ENCODE measurements at places on chromosomes 16 and 17.

GRCh38 chr17:42522263-42522790, 13.7 kb upstream of the NAGLU start:
- no peak for DNase-seq

DNA sequence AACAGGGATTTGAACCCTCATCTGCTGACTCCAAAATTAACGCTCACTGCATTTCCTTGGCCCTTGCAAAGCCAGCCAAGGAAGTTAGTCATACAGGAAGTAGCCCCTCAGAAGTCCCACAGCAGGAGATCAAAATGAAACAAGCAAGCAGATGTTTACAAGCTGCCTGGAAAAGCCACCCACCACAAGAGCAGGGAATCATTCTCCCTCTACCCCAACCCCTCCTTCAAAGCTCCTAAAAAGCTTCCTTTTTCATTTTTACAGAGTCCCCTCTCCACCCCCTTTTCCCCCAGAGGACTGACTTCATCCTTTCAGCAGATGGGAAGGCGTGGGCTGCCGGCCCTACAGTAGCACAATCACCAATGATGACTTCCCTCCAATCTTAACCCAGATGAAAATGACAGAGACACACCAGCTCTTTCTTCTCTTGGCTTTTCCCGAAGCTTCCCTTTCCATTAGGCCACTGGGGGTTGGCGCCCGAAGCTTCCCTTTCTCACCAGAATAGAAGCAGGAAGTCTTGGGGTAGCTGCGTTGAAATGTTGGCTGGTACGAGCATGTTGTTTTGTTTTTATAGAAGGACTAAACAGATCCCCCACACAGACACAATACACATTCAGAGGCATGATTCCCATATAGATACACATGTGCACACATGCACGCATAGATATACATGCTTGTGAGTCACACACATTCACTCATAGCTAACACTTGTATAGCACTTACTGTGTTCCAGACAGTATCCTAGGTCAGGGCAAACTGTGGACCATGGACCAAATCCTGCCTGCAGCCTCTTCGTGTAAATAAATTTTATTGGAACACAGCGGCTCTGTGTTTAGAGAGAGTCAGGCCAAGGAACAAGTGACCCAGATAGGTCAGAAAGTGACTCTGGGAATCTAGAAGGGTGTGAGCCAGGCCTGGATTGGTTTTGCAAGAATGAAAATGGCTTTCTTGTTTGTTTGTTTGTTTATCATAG, 17.4 kb downstream of the ITPRIPL2 start:
- DNase-seq, result no peak

DNA sequence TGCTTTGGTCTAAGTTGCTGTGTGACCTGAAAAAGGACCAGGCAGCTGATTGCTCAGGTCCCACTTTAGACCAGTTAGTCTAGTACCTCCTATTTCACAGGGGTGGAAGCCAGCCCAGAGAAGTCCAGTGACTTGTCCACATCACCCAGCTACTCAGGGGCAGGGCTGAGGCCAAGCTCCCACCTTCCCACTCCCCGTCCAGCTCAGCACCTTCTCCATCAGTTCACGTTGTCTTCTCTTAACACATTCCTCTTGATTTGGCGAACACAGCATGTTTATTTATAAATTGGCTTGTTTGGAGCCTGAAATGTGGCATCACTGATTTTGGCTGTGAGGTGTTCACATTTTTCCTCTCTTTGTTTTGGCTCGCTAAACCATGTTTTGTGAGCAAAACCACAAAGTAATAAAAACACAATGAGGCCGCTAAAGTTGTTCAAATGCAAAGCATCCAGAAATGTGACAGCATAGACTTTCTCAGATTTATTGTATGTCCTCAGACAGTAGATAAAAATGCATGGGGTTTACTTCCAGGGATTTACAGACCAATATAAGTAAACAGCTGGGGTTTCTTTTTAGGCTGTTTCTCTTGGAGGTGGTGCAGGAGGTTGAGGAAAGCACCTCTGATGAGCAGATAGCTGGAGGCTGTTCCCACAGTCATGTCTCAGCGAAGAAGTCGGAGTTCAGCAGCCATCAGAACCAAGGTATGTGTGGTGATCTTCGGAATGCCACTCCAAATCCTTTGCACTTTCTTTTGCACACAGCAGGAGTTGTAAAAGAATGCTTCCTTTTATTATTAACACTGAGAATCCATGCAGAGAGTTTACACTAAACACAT, 88.4 kb downstream of the PLXDC1 start:
- DNase-seq, result no peak

DNA sequence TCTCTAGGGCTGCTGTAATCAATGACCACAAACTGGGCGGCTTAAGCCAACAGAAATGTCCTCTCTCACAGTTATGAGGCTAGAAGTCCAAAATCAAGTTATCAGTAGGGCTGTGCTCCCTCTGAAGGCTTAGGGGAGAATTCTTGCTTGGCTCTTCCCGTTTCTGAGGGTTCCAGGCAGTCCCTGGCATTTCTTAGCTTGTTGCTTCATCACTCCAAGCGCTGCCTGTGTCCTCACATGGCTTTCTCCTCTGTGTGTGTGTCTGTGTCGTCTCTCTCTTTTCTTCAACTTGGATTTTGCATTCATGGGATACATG, 13.7 kb upstream of the CDC42EP4 start:
- no peak for DNase-seq

GRCh38 chr17:47678196-47678595, 15.8 kb upstream of the TBKBP1 start:
- no peak for DNase-seq

GRCh38 chr17:54968988-54969332, 395 bp downstream of the STXBP4 start:
- no peak for DNase-seq

DNA sequence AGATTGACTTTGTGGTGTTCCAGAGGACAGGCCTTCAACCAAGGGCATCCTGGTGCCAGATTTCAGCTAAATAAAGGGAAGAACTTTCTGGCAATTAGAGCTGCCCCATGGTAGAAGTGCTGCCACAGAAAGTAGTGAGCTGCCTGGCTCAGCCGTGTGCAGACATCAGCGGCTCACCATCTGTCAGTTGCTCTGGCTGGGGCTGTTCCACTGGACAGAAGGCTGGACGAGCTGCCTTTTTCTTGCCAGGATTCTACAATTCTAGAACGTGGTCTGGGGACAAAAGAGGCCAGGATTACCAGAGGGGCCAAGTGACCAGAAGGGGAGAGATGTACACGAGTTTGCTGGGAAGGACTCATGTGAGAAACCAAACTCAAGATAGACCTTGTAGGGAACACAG, 107.0 kb upstream of the RPL38 start:
- DNase-seq, result no peak

DNA sequence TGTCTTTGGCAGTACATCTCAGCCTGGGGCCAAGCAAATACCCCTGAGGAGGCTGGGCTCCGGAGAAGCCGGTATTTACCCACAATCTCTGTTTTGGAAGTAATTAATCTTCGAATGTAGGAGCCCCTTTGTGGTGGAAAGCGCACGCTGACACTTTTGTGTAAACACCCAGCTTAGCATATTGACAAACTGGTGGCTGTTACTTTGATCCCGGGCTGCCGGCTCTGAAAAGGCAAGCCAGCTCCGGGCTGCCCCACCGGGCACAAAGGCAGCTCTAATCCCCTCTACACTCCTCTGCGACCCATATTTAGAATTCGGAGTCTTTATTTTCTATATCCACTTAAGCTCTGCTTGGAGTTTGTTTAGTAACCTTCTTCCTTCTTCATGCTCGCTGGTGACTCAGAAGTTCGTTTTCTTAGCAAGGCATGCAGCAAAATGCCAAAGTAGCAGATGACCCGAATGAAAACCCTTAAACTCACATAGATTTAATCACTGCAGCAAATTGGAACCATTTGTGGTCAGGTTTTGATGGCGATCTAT, 144.0 kb upstream of the IRX3 start:
- no peak for DNase-seq

GRCh38 chr16:72836985-72837384, 210.9 kb downstream of the ZFHX3 start:
- no peak for DNase-seq

GRCh38 chr16:49492896-49493626, 119.5 kb downstream of the C16orf78 start:
- DNase-seq, result no peak

- DNase-seq, result no peak
Observed at GRCh38 chr17:73323409-73324159, 11.8 kb upstream of the CDC42EP4 start.

- DNase-seq, result no peak
Observed at GRCh38 chr17:74840989-74841666, 18.6 kb downstream of the GRIN2C start.

DNA sequence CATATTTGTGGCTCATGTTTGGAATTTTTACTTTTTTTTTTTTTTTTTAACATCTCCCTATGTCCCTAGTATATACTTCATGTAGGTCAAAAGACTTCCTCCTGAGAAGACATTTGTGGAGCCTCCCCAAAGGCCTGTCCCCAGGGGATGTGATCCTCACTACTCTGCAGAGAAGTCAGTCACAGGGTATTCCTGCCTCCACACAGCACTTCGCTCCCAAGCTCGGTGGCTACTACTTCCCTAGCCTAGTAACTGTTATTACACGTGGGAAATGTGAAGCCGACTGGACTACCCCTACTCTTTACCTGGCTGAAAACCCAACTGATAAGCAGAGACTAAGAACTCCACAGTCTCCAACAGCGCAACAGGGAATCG, 116.8 kb downstream of the HIC1 start:
- DNase-seq, result no peak

DNA sequence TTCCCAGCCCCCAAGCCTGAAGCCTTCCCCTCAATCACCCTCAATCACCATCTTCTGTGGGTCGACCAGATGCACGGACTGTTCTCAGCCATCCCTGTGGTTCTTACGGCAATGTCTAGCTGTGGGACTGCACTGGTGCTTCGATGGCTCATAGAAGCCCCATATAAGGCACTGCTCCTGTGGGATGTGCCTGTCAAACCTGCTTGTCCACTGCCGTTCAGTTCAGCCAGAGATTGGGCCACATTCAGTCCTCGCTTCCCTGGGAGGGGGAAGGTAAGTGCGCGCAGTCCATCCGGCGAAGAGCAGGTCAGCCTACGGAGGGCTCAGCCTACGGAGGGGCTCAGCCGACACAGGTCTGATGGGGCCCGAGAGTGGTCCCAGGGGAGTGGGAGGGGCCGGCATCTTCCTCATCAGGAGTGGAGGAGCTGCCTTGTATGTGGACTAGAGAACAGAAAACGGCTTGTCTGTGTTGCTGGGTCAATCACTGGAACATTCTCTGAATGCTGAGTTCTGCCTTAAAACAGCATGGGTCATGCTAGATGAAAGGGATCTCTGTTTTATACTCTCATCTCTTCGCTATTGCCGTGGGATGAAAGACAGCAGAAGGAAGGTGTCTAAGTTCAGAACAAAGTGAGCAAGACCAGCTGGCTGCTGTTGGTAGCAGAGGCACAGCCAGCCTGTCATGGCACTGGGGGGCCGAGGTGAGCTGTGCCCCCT, at the start of gene CARD14:
CARD14 (plus strand) TSS at position 247 of the 717 bp plus-strand sequence. CDS start 11,409 bp downstream, outside the sequence.
- DNase-seq, result no peak

GRCh38 chr16:85945424-85945751, 46.4 kb downstream of the IRF8 start:
- no peak for DNase-seq

DNA sequence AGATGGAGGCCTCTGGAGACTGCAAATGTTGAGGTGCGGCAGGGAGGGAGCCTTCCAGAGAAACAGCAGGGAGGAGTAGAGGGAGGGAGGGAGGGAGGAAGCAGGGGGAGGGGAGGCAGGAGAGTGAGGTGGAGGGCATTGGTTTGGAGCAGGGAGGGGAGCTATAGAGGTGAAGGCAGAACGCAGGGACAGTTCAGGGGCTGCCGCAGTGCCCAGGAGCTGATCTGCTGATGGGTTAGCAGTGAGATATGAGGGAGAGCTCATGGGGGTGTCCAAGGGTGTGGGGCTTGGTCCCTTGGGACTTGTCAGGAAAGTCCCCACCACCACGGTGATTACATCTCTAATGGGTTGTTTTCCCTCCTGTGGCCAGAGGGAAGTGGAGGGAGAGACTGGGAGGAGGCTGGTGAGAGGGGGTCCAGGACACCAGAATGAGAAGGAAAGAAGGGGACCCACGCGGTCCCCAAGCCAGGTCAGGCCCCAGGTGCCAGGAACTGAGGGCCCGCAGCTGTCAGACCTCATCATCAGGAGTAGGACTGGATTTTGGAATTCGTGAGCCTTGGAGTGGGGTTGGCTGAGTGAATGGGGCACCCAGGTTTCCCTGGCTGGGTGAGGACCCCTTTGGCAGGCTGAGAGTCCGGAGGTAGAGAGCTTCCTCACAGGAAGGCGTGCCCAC, 11.2 kb downstream of the CA4 start:
- no peak for DNase-seq

DNA sequence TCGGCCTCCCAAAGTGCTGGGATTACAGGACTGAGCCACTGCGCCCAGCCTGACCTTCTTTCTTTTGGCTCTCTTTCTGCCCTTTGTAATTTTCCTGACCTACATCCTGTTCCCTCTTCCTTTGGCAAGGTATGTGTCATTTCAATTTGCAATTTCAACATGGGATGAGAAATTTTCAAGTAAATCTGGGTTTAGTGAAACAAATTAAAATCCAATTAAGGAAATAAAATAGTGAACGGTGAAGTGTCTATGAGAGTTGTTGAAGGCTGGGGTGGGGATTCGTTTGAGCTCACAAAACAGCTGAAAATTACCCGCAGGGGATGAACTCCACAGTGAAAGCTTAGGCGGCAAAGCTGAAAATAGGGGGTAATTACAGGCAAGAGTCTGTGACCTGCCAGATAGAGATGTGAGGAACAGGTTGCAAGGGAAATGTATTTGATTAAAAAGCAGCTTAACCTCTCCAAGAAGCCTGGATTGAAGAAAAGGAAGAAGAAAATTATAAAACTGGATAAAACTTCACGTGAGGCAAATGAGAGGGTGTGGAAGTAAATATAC, 277.7 kb downstream of the UTP18 start:
- DNase-seq, result no peak

GRCh38 chr16:85445064-85445778, 167.9 kb upstream of the GSE1 start:
- DNase-seq, result peak; percentile 83

DNA sequence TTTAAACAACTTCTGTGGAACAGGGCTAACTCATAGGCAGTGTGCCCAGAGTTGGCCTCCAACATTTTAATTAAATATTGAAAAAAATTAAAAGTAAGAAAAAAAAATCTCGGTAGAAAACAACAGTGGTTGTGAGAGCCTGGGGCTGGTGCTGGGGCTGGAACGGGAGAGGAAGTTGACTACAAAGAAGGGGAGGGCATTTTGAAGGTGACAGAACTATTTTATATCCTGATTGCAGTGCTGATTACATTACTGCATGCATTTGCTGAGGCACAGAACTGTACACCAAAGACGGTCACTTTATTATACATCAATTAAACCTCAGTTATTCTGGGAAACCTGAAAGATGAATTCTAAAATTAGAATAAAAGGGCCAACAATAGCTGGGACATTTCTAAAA, 142.5 kb downstream of the PARN start:
- DNase-seq, result no peak

DNA sequence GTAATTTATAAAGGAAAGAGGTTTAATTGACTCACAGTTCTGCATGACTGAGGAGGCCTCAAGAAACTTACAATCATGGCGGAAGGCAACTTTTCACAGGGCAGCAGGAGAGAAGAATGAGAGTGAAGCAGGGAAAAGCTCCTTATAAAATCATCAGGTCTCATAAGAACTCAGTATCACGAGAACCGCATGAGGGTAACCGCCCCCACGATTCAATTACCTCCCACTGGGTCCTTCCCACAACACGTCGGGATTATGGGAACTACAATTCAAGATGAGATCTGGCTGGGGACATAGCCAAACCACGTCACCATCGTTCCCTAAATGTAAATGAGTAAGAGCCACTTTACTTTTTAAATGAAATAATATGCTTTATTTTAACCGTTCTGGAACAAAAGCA, 89.9 kb upstream of the NACA2 start:
- no peak for DNase-seq

All from NCI-H2107 (cell line).